ENCODE measurements at places on chromosomes 4 and X.

DNA sequence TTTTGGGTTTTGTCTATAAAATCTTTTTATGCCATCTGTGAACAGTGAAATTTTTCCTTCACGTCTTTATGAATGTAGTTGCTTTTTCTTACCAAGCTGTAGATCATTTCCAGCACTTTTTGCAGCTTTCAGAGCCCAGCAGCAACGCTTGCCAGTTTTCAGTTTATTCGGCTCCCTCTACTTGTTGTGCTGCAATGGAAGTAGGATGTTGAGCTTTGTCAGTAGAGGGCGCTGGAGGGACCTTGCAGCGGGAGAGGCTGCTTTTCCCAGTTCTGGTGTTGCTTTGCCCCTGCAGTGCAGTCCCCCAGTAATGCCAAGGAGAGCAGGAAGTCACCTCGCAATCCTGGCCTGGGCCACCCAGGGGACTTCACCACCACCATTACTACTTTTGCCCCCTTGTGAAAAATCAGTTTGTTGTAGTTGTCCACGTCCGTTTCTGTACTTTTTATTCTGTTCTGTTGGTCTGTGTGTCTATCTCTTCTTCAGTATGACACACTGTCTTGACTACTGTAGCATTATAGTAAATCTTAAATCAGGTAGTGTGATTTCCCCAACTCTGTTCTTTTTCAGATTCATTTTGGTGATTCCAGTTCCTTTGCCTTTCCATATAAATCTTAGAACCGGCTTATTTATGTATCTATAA lies 21.8 kb downstream of the CMC4 start:
- no peak for DNase-seq

DNA sequence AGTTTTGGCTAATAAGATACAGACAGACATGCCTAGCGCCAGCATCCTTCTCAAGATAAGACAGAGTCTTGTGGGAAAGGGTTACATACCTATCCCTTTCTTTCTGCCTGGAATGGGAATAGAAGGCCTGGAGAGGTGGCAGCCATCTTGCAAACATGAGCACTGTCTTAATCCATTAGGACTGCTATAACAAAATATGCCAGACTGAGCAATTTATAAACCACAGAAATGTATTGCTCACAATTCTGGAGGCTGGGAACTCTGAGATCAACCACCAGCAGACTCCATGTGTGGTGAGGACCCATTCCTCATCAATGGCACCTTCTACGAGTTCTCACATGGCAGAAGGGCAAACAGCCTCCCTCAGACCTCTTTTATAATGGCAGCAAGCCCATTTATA lies 26.5 kb upstream of the NEIL3 start:
- no peak for DNase-seq

GRCh38 chr4:94551643-94552564 lies 100.2 kb downstream of the PDLIM5 start:
- no peak for DNase-seq

- DNase-seq = no peak
These were observed 344.6 kb upstream of the CTSO start for GRCh38 chr4:156298230-156298629.

DNA sequence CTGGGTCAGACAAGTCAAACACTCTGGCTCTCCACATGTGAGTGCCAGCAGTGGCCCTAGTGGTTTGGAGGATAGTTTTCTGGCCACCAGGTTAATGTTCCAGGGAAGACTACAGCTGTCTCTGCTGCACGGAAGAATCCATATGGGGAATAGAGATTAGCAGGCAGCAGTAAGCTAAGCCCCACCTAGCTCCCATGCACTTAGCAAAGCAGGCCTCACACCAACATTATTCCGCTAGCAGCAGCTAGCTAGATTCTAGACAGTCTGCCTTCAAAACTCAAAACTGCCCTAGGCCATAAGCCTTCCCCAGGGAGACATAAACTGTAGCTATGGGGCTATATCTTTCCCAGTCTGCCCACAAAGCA lies 203.4 kb downstream of the CHIC1 start:
- DNase-seq = no peak

Data from thymus (tissue), 14 donors.